ENCODE measurements at places on chromosomes 11 and 22.
A peak's percentile ranks its signal among the peaks of the same experiment; 100 is the strongest.

DNA sequence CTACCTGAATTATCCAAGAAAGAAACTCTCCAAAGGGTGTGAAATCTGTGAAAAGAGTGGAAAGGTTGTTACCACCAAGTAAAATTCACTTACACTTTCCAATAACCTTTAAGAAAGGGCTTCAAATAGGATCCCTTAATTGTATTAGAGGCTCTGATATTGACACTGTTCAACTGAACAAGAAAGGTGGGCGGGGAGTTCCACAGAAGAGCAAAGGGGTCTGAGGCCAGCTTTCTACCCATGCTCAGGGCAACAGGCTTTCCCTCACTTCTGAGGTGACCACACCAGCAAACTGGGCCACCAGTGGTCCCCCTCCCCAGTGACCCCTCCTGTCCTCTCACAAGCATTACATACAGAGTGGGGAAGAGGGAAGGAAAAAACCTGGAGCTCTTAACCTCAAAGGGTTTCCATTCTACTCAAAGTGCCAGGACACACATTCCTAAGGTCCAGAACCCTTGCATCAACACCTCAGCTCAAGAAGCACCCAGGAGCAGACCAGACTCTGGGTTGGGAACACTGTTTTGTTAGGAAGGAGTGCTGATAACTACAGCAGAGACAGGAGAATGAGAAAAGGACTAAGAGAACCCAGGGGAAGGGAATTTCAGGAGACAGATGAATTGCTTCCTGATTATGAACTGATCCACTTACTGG is 71.6 kb upstream of the AKIP1 start:
- no peak for DNase-seq

DNA sequence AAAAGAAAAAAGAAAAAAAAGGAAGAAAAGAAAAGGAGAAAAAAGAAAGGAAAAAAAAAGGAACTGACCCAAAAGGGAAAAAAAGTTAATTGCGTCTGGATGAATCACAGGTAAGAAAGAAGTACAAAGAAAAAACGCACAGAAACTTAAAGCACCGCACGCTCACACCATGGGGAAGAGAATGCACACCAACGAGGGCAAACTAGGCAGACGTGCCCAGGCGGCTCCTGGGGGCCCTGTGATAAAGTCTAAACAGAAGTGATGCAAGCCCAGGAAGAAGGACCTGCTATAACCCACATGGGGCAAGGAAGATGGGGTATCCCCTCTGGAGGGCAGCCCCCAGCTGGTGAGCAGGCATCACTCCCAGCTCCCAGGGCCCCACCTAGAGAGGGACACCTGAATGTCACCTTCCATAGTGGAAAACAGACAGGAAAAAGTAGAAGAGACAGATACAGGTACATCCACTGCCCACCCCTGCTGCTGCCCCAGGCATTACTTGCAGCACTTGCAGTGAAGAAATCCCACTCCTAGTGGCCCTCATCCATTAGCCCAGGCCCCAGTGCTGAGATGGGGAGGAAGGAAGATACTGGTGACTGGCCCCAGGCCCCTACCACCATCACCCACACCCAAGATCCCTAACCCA is 28.9 kb downstream of the NAP1L4 start:
- no peak for DNase-seq

DNA sequence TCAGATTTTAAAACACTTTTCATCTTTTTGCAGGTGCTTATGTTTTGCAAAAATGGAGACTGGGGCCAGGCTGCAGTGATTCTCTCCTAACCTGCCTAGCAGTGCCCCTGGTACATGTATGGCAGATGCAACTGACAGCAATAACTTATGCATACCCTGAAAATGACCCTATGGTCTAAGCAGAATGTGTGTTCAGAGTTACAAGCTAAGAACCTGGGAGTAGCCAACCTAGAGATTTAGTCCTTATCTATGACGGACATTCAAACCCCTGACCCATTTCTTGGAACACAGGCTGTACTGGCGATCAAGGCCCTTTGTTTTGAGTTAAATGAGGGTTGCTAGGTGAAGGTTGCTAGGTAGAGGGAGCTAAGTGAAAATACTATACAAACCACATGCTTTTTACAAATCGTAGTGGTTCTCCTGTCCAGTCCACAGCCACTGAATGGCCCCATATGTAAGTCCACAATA is 184.9 kb upstream of the SESN3 start:
- DNase-seq, result no peak

GRCh38 chr11:33980897-33981296 is 70.6 kb upstream of the CAPRIN1 start:
- no peak for DNase-seq

DNA sequence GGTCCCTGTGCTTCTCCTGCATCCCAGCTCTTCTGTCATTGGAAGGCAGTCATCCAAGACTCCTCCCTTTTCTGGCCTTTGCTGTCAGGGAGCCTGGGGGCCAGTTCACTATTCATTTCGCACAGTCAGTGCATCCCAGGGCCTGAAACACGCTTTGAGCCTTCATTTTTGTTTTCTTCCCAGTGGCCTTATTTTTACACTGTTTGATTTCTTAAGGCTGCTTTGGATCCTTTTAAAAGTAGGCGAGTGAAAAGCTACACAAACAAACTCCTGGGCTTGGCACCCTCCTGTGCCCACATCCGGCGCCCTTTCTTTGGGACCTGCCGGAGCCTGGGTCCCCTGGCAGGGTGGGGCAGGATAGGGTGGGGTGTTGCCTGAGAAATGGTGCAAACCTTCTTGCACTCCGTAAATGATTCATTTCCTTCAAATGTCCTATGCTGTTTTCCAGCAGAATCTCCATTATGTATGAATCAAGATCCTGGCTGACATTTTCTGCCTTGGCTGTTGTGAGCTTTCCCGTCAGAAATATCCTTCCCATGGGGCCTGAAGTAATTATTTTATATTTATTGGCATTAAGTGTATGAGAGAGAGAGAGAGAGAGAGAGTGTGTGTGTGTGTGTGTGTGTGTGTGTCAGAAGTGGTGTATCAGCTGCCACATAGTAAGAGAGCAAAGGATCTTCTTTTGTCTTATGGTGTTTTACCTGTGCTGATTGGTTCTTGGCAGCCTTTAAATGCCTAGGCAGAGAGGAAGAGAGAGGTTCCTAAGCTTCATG is 45.6 kb downstream of the BCR start:
- no peak for DNase-seq

- DNase-seq, result no peak
Observed at GRCh38 chr11:79097246-79097875, 343.5 kb downstream of the TENM4 start.

DNA sequence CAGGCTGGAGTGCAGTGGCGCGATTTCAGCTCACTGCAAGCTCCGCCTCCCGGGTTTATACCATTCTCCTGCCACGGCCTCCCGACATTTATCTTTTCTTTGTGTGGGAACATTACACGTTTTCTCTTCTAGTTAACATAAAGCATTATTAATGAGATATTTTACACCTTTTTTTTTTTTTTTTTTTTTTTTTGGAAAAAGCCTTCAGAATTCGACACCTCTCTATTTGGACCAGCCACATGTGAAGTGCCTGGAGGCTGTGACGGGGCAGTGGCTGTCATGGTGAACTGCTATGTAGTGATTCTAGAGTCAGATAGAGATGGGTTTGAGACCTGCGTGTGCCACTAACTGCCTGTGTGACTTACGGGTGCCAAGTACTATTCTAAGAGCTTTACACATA is 64.3 kb downstream of the SMIM38 start:
- no peak for DNase-seq

DNA sequence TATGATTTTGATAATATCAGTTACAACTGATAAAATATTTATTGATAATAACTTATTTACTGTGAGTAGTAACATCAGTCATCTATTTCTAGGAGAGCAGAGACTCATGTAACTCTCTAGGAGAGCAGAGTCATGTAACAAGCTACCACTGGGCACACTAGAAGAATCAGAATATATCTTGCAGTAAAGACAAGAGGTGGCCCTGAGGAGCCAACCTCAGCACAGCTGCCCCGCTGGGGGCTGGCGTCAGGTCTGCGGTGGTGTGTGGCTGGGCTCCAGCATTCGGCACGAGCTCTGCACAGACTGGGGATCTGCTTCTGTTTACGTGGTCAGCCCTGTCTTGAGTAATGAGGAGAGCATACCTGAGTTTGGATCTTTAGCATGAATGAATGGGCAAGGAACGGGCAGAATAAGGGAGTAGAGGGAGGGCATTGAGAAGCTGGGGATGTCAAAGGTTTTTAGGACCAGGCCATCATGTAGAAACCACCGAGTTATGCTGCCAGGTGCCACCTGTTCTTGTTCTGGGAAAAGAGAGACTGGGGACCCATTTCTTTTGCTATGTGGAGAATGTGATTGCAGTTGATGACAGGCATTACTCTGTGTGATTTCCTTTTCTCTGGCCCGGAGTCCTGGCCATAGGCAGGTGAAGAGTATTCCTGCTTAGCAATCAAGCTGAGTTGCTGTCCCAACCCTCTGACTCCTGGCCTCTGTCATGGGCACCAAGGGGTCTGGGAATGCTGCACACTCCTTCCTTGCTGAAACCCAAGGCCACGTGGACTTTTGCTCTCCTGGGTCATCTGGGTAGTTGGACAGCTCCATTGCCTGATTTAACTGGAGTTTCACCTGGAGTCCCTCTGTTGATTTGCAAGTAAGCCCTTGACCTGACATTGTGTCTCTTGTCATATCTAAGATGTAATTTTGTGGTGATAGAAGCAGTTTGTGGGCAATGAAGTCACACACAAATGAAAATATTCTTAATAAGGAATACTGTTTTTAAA is 50.9 kb upstream of the HEPHL1 start:
- DNase-seq, result no peak

DNA sequence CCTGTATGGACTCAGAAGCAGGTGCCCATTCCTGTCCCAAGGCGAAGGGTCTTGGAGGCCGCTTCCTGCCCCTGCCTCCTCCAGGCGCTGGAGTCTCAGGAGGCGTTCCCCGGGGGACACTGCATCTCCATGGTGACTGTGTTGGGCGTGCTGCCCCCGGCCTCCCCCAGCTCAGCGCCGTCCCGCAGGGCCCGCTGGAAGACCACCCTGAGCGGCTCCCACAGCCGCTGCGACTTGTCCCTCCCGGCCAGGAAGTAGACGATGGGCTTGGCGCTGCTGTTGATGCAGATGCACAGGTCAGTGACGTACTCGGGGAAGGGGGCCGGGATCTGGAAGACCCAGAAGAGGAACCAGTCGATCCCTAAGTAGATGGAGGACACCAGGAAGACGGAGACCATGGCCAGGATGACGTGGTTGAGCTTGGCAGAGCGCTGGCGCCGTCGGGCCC is 7.8 kb downstream of the MRGPRF start:
- DNase-seq, result no peak

GRCh38 chr11:65113361-65113756 is 1.7 kb downstream of the TM7SF2 start:
- DNase-seq, result no peak

DNA sequence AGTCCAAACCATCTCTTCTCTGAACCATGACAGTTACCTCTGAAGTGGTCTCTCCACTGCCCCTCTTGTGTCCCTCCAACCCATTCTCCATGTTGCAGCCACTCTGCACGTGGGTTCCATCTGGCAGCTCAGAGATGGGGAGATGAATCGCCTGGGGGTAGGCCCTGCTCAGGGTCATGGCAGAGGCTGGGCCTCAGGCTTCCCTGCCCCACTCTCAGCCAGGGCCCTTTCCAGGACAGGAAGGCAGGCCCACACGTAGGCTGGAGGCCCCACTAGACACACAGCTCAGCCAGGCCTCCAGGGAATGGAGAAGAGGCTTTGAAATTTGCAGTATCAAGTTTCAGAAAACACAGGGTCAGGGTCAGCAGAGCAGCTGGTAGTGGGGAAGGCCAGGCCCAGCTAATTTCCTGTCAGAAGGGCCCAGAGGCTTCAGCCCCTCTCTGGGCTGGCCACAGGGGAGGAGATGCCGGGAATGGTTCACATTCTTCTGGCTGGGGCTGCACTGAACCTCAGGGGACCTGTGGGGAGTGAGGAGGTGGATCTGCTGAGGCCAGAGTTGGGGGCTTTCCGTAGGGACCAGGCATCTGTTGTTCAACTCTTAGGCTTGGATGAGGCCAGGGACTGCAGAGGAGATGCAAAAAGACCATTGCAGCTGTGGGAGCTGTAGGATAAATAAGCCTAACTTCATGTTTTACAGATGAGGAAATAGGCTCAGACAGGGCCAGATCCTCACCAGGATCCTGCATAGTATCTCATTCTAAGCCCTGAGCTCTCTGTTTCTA is 101.6 kb downstream of the SWAP70 start:
- DNase-seq, result peak; percentile 89

DNA sequence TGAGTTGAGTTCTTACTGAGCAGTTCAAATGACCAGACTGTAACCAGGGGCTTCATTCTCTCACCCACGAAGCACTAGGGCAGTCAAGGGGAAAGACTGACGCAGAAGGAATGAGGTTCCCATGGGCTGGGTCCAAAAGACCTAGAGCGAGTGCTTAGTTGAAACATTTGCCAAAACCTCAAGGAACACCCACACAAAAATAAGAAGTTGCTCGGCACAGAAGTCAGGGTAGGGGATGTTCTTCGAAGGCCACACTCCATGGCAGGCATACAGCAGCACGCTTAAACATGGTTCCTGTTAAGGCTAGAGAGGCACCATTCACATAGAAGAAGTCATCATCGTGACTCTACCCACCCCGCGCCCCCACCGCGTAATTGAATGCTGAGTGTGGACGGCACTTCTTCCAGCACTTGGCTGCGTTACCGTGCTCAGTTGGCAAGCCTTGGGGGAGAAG is 52.9 kb downstream of the TIMP3 start:
- DNase-seq, result no peak

- no peak for DNase-seq
Observed at GRCh38 chr11:77106321-77106720, 3.7 kb downstream of the OMP start.
